Endothelial cell (in vitro differentiated cells): ENCODE measurements at places on chromosomes 4 and X.

DNA sequence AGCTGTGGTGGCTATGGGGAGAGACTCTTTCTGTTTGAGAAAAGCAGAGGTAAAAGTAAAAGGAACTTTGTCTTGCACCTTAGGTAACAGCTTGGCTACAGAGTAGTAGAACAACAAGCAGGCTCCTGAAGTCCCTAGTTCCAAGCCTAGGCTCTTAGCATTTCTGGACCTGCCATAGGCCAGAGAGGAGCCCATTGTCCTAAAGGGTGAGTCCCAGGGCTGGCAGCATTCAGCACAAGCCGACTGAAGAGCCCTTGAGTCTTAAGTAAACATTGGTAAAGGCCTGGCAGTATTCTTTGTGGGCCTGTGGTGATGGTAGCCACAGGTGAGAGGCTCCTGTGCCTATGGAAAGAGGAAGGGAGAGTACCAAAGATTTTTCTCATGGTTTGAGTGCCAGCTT, 38.2 kb downstream of the CSN3 start:
- no peak for DNase-seq

DNA sequence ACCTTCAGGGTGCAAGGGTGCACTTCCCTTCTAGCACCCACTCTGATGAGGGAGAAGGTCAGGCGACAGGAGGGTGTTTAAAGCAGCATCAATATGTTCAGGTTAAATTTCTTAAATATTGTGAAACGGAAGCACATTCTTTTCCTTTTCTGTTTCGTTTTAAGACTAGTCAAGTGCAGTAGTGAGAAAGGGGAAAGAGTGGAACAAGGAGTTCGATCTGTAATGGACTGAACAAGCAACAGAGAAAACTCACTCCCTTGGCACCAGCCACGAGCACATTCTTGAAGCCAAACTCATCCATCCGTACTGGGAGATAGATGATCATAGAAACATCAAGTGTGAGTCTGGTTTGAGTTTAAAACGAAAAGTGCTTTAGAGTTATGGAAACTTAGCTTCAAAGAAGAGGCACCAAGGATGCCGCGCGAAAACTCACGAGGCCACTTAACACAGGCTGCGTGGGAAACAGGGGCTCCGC, 815 bp downstream of the FAM53A start:
- DNase-seq: no peak

DNA sequence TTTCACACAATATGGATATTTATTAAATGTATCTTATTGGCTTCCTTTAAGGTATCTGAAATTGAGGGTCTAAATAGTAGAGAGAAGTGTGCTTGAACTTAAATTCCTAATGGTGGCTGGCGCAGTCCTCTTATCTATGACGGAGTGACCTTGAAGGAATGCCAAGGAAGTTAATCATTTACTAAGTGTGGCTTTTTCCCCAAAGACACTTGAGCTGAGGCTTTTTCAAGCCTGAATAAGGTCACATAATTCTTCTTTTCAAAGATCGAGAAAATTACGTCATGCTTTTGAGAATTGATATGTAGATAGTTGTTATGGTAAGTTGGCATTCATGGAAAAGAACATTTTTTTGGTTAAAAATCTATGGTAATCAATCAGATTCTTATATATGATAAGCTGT, 11.7 kb upstream of the PRPS2 start:
- DNase-seq: no peak

DNA sequence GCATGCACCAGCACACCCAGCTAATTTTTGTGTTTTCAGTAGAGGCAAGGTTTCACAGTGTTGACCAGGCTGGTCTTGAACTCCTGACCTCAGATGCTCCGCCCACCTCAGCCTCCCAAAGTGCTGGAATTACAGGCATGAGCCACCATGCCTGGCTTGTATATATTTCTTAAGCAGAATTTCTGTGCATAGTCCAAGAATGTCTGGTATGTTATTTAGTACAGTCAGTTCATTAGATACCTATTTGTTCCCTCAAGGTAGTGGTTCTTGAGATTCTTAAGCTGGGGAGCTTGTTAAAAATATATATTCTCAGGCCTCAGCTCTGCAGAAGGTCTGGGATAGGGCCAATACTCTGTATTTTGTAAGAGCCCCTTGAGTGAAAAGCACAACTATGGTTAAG, 4.6 kb upstream of the SERTM2 start:
- no peak for DNase-seq
